Activated naive CD4-positive, alpha-beta T cell treated with anti-CD3 and anti-CD28 coated beads for 36 hours (primary cell): ENCODE measurements at places on chromosomes 2 and 18. TPM values are rescaled to one million over a fixed set of nuclear protein-coding genes. Genes with fewer than 3 reads are reported as not detected.

DNA sequence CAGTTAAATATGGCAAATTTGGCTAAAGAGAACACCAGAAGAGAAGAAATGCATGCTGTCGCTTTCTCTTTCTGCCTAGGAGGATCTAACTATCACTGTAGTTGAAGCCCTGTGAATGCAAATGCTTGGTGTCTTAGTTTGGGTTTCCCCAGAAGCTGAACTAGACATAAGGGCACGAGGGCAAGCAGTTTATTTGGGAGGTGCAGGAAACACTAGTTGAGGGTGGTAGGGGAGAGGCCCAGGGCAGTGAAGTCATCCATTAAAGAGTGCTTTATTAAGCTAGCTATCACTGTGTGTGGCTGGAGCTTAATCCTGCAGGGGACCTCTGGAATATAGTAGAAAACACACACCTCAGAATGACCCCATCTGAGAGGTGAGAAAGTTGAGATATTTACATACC lies 639.8 kb upstream of the ZEB2 start:
- no peaks in the 10 kb centered on the region for H3K4me1 ChIP-seq
- DNase-seq: no peak
- H3K36me3 ChIP-seq: no peaks in the 10 kb centered on the region
- no peak overlapping the region for H3K4me3 ChIP-seq
- no peak overlapping the region for H3K27ac ChIP-seq

- peaks cover 11% of the 10 kb centered on the region for H3K4me1 ChIP-seq
- no peak for DNase-seq
- H3K36me3 ChIP-seq: no peaks in the 10 kb centered on the region
- H3K27ac ChIP-seq: no peak overlapping the region
Measured at GRCh38 chr2:11103984-11104793, 51.1 kb upstream of the SLC66A3 start.

The CXCR2 gene
- 0.21 TPM for total RNA-seq

DNA sequence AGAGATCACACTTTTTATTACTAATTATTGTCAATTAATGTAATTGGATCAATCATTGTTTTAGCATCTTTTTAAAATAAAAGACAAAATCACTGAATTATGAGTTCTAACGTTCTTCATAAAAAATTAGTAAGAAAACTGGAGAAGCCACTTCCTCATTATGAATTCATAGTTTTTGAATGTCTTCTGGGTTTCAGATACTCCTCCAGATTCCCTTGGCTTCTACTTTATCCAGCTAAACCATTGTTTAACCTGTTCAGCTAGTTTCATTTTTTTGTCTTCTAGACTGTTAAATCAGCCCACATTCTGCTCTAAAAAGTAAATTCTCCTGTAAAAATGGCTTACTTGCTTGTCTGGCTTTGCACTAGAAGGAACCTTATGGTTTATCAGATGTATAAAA lies 753.4 kb upstream of the ACVR2A start:
- no peaks in the 10 kb centered on the region for H3K27me3 ChIP-seq
- DNase-seq: no peak
- H3K4me1 ChIP-seq: peaks cover under 1% of the 10 kb centered on the region
- no peak overlapping the region for H3K27ac ChIP-seq
- no peaks in the 10 kb centered on the region for H3K36me3 ChIP-seq
- no peak overlapping the region for H3K4me3 ChIP-seq

DNA sequence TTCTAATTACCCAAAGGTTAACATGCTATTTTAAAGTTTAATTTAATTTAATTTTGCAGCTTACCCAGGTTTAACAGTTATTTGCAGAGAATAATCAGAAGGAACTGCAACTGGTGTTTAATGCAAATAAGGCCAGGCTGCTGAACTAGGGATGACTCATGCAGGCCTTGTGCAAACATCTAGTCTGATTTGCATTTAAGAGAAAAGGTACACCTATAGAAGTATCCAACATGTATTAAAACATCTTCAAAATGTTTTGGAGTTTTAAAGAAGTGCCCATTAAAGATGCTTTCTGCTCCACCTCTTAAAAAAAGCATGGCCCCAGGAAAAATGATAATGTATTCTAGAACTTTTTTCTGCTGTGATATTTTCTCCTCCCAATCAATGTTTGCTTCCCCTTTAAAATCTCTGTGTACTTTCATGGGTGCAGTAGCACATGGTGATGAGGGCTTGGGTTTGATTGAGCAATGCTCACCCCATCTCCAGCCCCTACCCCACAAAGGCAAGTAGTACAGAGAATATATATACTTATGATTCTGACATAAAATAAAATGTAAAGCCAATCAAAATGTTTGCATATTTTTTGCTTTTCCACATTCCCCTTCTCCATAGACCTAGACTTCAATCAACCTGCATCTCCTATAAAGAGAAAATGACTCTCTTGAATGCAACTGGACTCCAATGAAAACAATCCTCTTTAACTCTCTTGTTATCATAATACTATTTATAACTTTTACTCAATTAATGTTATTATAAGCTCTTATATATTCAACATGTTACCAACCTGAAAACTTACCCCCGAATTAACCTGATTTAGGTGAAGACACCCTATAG lies 54.1 kb downstream of the ATP8B1 start:
- DNase-seq: no peak
- no peak overlapping the region for H3K4me3 ChIP-seq
- no peak overlapping the region for H3K27ac ChIP-seq
- peaks cover 3% of the 10 kb centered on the region for H3K4me1 ChIP-seq
- H3K36me3 ChIP-seq: no peaks in the 10 kb centered on the region

- no peak overlapping the region for H3K27ac ChIP-seq
- H3K4me3 ChIP-seq: no peak overlapping the region
- H3K4me1 ChIP-seq: no peaks in the 10 kb centered on the region
Measured at GRCh38 chr2:163044114-163044513, 205.5 kb upstream of the KCNH7 start.

- no peak overlapping the region for H3K27ac ChIP-seq
- H3K27me3 ChIP-seq: peaks cover 52% of the 10 kb centered on the region
Measured at GRCh38 chr2:234953116-234954031, 1.6 kb downstream of the SH3BP4 start.

The GCKR gene
- not detected for total RNA-seq

The C2orf81 gene
- total RNA-seq: 2.6 TPM

DNA sequence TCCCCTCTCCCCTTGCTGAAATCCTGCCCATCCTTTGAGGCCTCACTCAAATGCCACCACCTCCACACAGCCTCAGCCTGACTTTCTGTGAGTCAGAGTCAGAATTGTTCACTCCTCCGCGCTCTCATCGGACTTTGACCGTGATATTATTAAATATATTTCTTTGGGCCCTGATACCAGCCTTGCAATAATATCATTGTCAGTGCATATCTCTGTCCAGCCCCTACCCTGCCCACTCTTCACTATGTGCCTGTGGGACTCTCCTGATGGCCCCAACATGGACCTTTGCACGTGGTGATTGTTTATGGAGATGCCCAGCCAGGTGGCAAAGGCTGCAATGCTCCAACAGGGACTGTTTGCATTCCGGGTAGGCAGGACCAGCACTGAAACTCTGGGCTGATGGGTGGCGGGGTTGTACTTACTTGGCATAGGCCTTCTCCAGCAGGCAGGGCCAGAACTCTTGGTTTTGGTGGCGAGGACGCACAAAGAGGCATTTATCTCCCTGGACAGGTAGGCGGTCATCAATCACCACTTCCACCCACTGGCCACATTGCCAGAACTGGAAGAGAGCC lies 37.3 kb downstream of the CAPN13 start:
- no peak overlapping the region for H3K27ac ChIP-seq
- H3K27me3 ChIP-seq: peaks cover 6% of the 10 kb centered on the region
- no peaks in the 10 kb centered on the region for H3K4me1 ChIP-seq
- no peak overlapping the region for H3K4me3 ChIP-seq
- H3K36me3 ChIP-seq: no peaks in the 10 kb centered on the region
- DNase-seq: no peak

- no peak for DNase-seq
- H3K4me3 ChIP-seq: no peak overlapping the region
- no peak overlapping the region for H3K27ac ChIP-seq
- no peaks in the 10 kb centered on the region for H3K4me1 ChIP-seq
- no peaks in the 10 kb centered on the region for H3K36me3 ChIP-seq
Measured at GRCh38 chr2:85950743-85951142, 62.0 kb upstream of the ST3GAL5 start.

DNA sequence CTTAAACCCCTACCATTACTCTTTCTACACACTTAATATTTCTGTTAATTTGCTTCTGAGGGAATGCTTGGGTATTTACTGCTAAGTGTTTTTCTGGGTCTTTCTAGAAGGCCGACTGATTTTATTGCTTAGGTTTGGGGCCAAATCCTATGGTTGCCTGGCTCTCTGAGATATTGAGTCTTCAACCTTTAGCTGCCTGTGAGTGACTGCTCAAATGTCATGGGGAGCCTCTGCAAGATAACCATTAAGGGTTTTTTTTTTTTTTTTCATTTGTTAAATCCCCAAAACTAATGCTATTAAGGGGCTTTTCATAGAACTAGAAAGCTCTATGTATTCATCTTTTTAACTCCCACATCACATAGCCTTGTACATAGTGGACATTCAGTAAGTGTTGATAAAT lies 5.0 kb downstream of the OSBPL6 start:
- no peak for DNase-seq
- peaks cover 46% of the 10 kb centered on the region for H3K27me3 ChIP-seq
- H3K36me3 ChIP-seq: no peaks in the 10 kb centered on the region
- peaks cover 6% of the 10 kb centered on the region for H3K4me1 ChIP-seq
- no peak overlapping the region for H3K4me3 ChIP-seq
- no peak overlapping the region for H3K27ac ChIP-seq

The INPP1 gene
- 7.0 TPM for total RNA-seq

The CYP27A1 gene
- total RNA-seq: not detected

The ANKRD30BL gene
- total RNA-seq: not detected

The PLEKHH2 gene
- total RNA-seq: 0.72 TPM
